ENCODE measurements at places on chromosomes 2 and 18. TPM values are rescaled to one million over a fixed set of nuclear protein-coding genes. Genes with fewer than 3 reads are reported as not detected.

Gene PPP1R7
- 86.4 TPM for total RNA-seq

- no peak for ATAC-seq
Observed at GRCh38 chr2:24334245-24334633, 26.1 kb downstream of the ITSN2 start.

Gene DHRS9
- total RNA-seq: 0.71 TPM

Gene SAG
- 1.7 TPM for total RNA-seq

DNA sequence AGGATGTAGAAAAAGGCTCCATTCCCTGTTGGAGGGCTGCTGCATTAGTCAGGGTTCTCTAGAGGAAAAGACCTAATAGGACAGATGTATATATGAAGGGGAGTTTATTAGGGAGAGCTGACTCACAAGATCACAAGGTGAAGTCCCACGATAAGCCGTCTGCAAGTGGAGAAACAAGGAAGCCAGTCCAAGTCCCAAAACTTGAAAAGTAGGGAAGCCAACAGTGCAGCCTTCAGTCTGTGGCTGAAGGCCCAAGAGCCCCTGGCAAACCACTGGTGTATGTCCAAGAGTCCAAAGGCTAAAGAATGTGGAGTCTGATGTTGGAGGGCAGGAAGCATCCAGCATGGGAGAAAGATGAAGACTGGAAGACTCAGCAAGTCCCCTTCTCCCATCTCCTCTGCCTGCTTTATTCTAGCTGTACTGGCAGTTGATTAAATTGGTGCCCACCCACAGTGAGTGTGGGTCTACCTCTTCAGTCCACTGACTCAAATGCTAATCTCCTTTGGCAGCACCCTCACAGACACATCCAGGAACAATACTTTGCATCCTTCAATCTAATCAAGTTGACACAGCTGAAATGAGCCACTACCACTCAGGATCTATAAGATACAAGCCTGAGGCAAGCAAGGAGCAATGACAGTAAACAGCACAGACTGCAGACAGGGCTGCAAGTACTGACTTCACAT is 30.0 kb upstream of the ATG16L1 start:
- ATAC-seq: no peak

Gene MMADHC
- total RNA-seq: 120 TPM

- peak; percentile 48 for ATAC-seq
Observed at GRCh38 chr18:24396082-24396633, 1.5 kb downstream of the OSBPL1A start.

DNA sequence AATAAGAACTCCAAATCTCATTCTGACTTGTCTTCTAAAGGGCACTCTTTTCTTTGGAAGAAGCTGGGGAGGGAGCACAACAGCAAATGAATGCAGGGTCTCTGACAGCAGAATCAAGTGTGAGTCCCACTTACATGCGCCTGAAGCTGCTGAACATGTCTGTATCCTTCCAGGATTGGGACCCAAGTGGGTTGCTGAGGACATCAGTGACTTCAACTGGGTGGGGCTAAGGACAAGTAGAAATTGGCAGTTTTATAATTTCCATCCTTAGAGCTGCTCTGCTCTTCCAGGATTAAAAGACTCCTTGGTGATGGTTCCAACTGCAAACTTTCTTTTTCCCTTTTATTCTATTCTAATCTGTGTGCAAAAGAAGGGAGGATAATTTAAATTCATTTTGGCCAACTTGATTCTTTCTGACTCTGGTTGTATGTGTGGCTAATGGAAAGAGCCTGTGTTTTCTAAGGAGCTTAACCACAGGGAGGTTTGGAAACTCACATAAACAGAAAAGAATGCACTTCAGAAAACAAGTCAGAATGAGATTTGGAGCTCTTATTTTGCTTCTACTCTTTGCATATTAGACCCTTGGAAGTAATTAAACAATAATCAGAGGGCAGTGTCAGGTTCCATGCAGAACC is 20.6 kb downstream of the ANTXR1 start:
- no peak for ATAC-seq

- no peak for ATAC-seq
Observed at GRCh38 chr2:152600697-152601096, 116.6 kb downstream of the PRPF40A start.

Gene CPO
- not detected for total RNA-seq

- peak; percentile 97 for ATAC-seq
Observed at GRCh38 chr2:113848758-113849415, 41.0 kb upstream of the ACTR3 start.

Gene ALLC
- total RNA-seq: not detected

Gene POMC
- total RNA-seq: 5.2 TPM

DNA sequence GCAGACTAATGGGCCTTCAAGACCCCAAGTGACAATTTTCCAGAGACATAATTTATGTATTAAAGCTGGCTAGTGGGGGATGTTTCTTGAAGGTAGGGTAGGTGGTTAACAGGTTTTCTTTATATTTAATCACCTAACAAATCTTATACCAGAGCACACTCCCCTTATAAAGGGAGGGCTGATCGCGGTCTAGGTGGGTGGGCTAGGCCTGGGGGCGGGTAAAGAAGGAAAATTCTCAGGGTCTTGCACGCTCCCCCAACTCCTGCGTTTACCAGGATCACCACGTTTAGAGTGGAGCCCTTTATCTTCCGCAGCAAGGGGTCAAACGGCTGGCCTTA is 19.9 kb upstream of the CXXC1 start:
- peak; percentile 3 for ATAC-seq

Gene SNTG2
- 0.17 TPM for total RNA-seq

GRCh38 chr2:237662671-237663093 is 35.3 kb downstream of the LRRFIP1 start:
- peak; percentile 81 for ATAC-seq

DNA sequence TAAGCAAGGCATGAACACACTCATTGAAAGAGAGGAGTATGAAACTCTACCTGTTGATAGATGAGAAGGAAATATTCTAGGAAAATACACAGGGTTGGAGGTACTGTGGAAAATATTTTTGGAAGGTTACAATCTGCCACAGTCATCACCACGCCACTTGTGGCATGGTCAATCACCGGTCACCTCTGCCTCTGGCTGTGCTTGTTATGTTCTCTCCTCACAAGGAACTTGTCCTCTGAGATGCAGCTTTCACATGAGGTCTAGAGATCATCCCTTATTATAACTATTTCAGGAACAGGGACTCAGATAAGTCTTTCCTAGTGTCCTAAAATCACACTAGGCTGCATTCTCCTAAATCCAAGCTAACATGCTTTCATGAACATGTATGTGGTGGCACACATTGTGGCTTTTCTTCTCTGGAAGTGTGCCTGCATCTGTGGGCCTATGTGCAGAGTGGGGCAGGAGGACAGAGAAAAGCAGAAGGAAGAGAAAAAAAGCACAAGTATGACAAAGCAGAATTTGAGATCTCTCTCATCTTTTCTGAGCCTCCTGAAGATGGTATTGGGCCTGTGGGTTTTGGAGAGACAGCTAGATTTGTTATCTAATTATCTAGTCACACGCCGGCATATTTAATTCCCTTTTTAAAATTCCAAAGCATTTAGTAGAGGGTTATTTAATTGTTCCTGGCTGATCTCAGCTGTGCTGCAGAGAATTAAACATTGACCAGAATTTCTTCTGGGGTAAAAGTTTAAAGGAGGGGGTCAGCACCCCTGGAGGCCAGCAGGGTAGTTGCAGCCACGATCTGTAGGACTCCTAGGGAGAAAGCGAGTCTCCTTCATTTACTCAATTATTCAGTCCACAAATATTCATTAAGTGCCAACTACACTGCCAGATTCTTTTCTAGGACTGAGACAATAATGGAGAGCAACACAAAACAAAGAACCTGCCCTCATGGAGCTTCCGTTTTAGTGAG is 294.6 kb downstream of the RDH14 start:
- ATAC-seq: no peak

GRCh38 chr2:163528640-163529217 is 207.1 kb downstream of the FIGN start:
- no peak for ATAC-seq

- no peak for ATAC-seq
Observed at GRCh38 chr2:31110998-31111397, 27.2 kb downstream of the GALNT14 start.

Gene PKDCC
- total RNA-seq: not detected

DNA sequence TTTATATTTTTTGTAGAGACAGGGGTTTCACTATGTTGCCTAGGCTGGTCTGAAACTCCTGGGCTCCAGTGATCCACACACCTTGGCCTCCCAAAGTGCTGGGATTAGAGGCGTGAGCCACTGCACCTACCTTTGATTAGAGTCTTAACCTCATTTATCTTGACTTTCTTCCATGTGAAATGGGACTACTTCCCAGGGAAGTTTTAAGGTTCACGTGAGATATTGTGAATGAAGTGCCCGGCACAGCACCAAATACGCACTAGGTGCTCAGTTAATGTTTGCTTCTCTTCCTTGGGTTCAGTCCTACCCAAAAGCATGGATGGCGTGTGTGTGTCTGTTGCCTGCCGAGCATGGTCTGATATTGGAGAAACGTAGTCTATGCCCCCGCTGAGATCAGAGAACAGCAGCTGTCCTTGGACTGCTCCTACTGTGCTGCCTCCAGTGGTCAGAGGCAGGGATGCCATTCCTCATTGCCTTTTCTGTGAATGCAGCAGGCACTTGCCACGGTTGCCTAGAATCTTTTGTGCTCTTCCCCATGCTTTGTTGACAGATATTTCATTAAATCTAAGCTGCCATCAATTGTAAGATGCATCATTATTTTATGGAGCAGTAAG is 12.3 kb upstream of the TFCP2L1 start:
- no peak for ATAC-seq

GRCh38 chr2:34241905-34242762 is 643.0 kb upstream of the FAM98A start:
- no peak for ATAC-seq

Gene NAPG
- 30.9 TPM for total RNA-seq

DNA sequence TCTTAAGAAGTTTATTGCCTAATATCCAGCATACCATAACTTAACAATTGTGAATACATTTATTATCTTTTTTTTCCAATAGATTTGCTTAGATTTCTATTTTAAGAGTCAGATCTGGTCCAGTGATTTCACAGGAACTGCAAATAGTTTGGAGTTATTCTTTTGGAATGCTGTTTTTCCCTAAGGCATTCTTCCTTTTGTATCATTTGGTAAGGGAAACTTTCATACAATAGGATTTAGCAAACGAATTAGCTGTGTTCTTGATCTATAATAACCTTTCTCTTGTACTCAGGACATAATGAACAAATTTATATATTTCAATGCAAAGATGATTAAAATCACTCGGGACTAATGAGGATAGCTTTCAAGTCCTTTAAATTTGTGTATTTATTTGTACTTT is 201.6 kb downstream of the ERBB4 start:
- no peak for ATAC-seq

Gene SATB2
- total RNA-seq: not detected

- ATAC-seq: no peak
Observed at GRCh38 chr2:149873936-149874335, 286.4 kb upstream of the MMADHC start.

Gene FAP
- not detected for total RNA-seq

DNA sequence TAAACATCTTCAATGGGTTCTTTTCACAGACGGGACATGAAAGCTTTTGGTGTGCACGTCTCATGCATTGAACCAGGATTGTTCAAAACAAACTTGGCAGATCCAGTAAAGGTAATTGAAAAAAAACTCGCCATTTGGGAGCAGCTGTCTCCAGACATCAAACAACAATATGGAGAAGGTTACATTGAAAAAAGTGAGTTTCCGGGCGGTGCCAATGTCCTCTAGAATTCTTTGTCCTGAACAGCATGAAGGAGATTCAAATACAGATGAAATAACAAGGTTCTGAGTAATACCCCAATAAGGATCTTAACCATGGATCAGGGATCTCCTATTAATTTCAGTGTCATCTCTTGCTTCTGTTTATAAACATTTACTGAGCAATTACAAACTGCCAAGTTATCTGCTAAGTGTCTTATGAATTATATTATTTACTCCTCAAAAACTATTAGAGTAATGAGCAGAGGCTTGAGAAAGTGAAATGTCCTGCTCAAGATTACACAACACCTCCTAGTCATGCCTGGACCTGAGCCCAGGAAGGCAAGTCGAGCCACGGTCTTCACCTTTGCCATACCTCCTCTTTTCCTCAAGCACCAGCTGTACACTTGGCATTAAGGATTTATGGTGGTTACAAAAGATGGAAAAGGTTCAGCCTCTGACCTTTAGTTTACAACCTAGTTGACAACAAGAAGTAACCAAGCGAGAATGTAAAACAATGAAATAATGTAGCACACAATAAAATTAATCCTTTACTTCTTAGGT is 22.6 kb downstream of the DHRS9 start:
- no peak for ATAC-seq

GRCh38 chr18:28357766-28358401 is 181.0 kb upstream of the CDH2 start:
- ATAC-seq: no peak

Gene LYPD6B
- not detected for total RNA-seq
